ENCODE measurements at places on chromosomes 1 and 21.

- DNase-seq, result peak; percentile 8
Observed at GRCh38 chr1:15515022-15515663, 8.9 kb downstream of the CASP9 start.

- DNase-seq, result no peak
Observed at GRCh38 chr21:26050857-26051256, 119.7 kb downstream of the APP start.

- no peak for DNase-seq
Observed at GRCh38 chr1:54582566-54583306, 34.7 kb downstream of the ACOT11 start.

- no peak for DNase-seq
Observed at GRCh38 chr1:25825605-25826004, 5.9 kb downstream of the MTFR1L start.

- peak; percentile 91 for DNase-seq
Observed at GRCh38 chr1:56578963-56579875, at the start of gene PLPP3. TSS of gene PLPP3 (minus strand) at chr1:56579563. CDS start at chr1:56579016, 547 bp downstream.

- DNase-seq, result peak; percentile 89
Observed at GRCh38 chr1:2925918-2926317, 95.3 kb upstream of the ACTRT2 start.

DNA sequence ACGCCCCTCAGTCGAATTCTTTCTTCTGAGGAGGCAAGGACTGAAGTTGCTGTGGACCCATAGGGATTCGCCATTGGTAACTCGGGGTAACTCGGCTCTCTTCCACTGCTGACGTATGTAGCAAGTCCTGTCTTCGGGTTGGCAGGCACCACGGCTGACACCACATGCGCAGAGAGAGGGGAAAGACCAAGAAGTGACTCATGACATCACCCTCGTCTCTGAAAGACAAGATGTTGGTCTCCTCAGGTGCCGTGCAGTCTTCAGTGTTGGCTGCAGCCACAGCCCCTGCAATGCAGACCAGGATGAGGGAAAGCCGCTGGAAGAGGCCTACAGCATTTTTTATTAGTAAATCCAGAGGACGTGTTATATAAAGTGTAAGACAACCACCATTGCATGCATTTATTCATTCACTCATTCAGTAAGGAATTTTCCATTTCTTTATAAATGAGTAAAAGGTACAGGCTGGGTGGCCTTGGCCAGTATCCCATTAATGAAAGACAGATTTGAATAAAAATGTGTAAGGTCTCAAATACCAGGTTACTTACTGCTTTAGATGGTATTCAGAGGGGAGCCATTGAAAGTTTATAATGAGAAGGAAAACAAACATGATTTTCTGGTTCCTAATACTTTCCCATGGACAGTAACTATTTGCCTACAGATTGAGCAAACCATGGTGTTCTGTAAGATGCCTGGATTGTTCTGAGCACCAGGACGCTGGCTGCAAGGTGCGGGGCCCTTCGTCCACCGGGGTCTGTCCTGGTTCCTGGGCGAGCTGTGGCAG lies 50.7 kb upstream of the IRF2BP2 start:
- DNase-seq, result no peak

- DNase-seq, result no peak
Observed at GRCh38 chr1:169309178-169310166, 58.1 kb downstream of the NME7 start.

DNA sequence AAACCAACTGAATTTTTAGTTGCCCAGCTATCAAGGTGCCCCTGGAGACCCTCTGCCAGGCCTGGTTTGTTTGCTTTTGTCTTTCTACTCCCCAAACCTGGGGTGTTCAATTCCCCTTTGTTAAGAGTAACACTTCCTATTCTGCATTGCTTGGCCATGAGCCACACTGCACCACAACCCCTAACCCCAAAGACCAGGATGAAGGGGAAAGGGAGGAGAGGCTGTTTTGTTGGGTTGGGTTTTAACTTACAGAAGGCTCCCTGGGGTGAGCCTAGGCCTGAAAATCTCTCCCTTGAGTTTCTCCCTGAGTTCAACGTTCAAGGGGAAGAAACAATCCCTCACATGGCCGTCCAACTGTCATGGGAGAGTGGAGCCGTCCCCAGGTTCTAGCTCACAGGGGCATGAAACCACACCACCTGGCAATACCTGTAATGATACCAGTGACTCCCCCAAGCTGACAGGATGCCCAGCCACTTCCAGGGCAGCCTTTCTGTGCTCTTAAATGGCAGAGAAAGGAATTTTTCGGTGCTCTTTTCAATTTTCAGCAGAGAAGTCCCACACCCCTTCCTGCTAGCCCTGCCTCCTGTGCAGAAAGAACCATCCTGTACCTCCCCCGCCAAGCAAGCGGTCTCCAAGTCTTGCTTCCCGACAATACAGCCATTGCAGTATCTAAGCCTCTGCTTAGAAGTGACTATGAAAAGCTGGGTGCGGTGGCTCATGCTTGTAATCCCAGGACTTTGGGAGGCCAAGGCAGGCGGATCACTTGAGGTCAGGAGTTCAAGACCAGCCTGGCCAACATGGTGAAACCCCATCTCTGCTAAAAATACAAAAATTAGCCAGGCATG lies 14.9 kb downstream of the SLC45A3 start:
- DNase-seq, result no peak

GRCh38 chr1:87669674-87670073 lies 341.0 kb downstream of the LMO4 start:
- no peak for DNase-seq

- DNase-seq, result no peak
Observed at GRCh38 chr1:245748646-245749045, 593.9 kb downstream of the KIF26B start.

DNA sequence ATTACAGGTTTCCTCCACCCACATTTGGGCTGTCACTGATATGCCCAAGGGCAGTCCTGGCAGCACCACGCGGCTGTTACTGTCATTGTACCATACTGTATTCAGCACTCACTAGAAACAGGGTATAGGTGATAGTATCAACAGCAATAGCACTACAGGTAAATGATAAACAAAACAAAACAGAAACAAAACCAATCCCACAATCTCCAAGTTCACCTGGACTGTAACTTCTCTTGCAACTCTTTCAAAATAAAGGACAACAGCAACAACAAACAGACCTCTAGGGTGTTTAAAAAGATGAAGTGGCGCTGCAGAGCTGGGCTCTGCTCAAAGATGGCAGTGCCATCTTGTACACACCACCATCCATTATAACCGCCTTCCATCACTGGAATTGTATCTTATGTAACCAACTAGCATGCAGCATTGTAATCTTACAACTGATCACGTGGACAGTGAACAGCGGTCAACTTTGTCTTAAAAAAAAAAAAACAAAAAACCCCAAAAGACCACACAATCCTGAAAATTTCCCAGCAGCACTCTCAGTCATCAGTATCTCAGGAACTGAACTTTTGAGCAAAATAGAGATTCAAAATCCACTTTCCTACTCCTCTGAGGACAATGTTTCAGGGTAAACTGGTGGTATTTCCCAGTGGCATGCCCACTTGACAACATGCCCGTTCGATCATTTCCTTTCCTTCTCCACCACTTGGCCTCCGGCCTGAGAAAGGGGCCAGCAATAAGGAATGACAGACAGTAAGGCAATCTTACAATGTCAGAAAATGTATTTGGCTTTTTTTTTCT lies 3.8 kb downstream of the IRF2BP2 start:
- no peak for DNase-seq

GRCh38 chr1:37667023-37667671 lies 25.2 kb upstream of the CDCA8 start:
- DNase-seq, result no peak

DNA sequence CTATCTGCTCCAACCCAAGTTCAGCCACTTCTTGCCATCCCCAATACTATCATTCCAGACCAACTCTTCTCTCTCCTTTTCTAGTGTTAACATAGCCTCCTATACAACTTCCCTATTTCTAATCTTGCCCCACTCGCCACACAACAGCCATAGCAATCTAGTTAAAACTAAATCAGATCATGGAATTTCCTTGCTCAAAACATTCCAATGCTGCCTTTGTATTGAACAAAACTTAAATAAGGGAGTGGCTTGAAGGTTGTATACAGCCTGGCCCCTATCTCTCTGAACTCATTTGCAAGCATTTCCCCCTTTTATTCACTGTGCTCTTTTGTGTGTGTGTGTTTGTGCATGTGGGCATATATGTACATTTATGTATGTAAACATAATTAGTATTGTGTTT lies 118.1 kb upstream of the SGIP1 start:
- no peak for DNase-seq

- DNase-seq, result no peak
Observed at GRCh38 chr1:23575226-23575810, 16.0 kb upstream of the ID3 start.

DNA sequence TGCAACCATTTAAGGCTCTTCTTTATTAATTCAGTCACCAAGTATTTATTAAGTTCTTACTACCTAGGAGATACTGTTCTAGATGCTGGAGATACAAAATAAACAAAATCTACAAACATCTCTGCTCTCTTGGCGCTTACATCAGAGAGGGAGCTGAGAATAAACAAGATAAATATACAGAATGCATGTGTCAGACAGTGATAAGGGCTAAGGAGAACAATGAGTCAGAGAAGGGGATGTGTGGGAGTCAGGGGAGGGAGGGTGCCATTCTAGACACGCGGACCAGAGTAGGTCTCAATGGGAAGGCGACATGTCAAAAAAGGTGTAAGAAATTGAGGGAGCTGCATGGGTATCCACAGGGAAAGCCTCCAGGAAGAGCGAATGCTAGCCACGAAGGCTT lies 393.2 kb downstream of the RWDD3 start:
- no peak for DNase-seq

DNA sequence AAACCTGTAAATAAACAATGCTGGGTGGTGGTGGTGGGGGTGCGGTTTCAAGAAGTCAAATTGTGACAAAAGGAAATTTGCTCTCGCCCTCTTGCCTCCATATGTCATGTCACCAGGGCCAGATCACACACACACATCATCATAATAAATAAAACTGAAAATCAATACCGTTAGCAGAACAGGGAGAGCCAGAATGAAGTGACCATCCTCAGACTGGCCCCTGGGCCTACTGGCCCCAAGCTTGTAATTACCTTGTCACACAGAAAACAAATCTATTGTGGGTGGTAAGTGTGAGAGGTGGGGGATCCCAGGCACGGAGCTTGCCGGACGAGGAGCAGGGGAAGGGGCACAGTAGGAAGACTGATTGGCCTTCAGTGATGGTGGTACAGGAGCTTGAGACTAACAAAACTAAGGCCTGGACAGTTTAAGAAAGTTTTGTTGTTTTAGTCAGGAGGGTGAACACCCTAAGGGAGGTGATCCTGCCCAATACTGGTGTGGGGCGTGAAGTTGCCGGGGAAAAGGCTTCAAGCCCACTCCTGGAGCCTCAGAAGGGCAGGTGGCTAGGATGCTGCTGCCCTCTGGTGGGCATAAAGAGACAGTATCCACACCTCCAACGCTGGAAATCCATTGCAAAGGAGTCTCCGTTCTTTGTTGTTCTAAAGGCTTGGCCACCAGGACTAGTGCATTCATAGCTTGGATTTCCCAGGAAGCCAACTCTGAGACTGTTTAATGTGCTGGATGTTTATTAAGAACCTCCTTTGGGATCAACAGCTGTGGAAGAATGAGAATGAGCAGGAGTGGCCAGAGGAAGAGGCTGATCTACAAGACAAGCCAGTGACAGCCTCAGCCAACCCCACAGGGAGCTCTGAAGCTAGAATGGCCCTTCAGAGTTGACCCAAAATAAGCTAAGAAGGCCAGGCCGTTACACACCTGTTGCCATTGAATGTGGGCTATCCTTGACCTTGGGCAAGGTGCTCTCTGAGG lies 8.1 kb upstream of the C1orf216 start:
- no peak for DNase-seq

GRCh38 chr1:202320081-202320405 lies 21.7 kb downstream of the UBE2T start:
- DNase-seq, result no peak

- peak; percentile 68 for DNase-seq
Observed at GRCh38 chr1:1085911-1086841, 12.1 kb upstream of the RNF223 start.

DNA sequence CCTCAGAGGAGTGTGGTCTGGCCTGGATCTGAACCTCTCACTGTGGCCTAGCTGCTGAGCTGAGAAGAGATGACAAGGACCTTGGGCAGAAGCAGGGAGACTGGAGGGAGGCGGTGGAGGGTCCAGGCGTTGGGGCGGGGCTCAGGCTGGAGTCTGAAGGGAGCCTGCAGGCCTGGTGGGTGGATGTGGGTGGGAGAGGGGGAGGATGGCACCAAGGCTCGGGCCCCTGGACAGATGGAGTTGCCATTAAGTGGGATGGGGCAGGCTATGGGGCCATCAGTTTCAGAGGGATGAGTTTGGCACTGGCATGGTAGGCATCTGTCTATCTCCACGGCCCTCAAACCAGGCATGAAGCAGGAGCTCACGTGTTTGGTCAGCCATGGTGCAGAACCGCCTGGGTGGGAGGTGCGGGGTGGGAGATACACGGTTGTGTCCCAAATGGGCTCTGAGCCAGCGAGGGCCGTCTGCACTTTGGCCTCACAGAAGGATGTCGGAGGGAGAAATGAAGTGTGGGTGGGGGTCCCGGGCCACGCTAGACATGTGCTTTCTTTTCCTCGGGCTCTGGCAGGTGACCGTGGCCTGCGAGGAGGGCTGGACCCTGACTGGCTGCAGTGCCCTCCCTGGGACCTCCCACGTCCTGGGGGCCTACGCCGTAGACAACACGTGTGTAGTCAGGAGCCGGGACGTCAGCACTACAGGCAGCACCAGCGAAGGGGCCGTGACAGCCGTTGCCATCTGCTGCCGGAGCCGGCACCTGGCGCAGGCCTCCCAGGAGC lies 23.6 kb downstream of the PCSK9 start:
- peak; percentile 69 for DNase-seq

GRCh38 chr1:15950302-15950701 lies 25.6 kb downstream of the ZBTB17 start:
- DNase-seq, result no peak

DNA sequence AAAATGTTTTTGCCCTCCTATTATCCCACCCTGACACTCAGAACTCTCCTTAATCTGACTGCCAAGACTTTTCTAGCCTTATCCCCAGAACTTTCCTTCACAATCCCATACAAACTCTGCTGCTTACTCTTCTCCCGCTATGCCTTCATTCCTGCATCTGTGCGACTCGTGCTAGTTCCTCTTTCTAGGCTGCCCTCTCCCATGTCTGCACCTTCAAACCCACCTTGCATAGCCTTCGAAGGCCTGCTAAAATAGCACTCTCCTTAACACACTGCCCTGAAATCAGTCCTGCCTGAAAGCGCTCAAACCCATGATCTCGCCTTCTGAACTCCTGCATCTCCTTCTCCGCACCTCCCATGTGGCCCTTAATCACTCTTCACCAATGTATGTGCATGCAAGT lies 2.5 kb upstream of the NCF2 start:
- DNase-seq, result no peak

GRCh38 chr21:37006486-37007291 lies at the start of gene RIPPLY3:
TSS of gene RIPPLY3 (plus strand) at chr21:37006702. CDS start at chr21:37006773, 71 bp downstream.
- no peak for DNase-seq

DNA sequence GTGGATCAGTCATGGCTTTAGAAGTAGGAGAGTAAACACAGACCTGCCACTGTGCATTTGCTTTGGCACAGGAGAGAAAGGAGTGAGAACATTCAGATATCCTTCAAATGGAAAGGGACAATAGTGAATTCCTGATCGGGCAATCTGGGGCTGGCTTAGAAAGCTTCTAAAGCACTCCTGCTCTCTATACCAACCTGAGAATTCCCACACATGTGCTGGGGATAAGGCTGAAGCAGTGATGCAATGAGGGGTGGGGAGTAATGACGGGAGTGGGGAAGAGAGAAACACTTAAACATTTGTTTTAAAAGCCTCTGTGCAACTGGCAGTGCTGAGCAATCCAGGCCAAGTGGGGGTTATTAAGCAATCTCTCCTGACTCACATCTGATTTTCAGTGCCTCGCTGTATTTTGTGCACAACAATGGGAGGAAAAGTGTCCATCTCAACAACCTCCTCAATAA lies 108.8 kb downstream of the KIAA0319L start:
- no peak for DNase-seq

- no peak for DNase-seq
Observed at GRCh38 chr1:64019818-64020217, 183.6 kb upstream of the UBE2U start.
